Activated naive CD4-positive, alpha-beta T cell treated with anti-CD3 and anti-CD28 coated beads, Interleukin-2, amount 10 ng/mL, durations not matched to agents 5 hours and 36 hours (primary cell): ENCODE measurements at places on chromosomes 5 and 9. TPM values are rescaled to one million over a fixed set of nuclear protein-coding genes. Genes with fewer than 3 reads are reported as not detected.

Gene GLDC
- total RNA-seq = 0.41 TPM

Gene EGFL7
- 0.63 TPM for total RNA-seq

Gene SLCO4C1
- total RNA-seq = 0.43 TPM

Gene RNF183
- not detected for total RNA-seq

Gene SOWAHA
- total RNA-seq = not detected

Gene CDH12
- not detected for total RNA-seq

Gene SNX24
- 1.4 TPM for total RNA-seq
